Hypothalamus (tissue), 51 donors: ENCODE measurements at places on chromosomes 5 and 9.

- no peak for DNase-seq
Observed at GRCh38 chr9:15576350-15577050, 23.7 kb downstream of the CCDC171 start.

DNA sequence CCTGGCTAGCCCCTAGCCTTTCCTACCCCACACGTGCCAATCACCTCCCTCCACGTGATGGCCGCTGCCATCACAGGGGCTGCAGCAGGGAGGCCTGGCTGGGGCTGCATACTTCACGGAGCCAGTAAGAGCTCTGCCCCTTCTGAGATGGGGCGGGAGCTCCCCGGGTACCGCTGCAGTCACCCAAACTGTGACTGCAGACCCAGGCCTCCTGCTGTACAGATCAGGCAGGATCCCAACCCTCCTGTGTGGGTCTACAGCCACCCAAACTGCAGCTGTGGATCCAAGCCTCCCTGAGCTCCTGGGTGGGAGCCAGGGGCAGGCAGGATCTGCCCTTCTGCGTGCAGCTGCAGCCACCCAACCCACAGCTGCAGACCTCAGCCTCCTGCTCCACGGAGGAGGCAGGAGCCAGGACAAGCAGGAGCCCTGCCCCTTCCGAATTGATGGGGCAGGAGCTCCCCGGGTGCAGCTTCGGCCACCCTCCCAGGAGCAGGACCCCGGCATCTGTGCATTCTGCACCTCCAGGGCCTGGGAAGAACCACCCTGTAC lies 3.2 kb upstream of the BTNL9 start:
- no peak for DNase-seq

DNA sequence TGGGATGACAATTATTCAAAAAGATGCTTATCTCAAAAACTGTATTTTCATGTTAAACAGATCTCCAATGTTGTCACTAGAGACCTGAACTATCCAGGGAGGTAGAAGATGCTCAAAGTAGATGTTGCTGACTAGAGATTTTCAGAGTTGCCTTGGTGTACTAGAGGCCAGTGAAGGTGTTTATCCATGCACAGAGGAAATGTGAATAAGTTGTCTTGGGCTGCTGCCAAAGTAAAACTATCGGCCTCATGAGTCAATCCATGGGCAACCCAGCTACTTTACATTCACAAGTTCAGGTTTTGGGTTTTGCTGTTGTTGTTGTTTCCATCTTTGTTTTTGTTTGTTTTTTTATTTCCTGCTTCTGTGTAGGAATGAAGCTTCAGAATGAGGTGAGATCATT lies 141.1 kb upstream of the RANBP3L start:
- DNase-seq = no peak

GRCh38 chr9:75105841-75106240 lies 17.5 kb downstream of the OSTF1 start:
- no peak for DNase-seq

DNA sequence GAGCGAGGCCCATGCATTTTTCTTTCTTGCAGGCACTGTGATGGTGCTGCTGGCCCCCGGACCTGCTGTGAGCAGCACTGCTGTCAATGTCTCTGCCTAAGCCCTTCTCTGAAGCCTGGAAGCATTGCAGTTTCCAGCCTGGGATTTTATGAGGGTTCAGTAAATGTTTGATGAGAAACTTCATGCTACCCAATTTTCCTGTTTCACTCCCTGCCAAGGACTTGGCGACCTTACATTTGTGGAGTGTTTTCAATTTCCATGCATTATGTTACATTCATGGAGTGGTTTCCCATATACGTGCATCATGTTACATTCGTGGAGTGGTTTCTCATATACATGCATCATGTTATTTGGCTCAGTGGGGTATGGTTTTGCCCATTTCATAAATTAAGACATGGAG lies 90.7 kb upstream of the PTCH1 start:
- DNase-seq = no peak

GRCh38 chr5:170892196-170892595 lies 30.4 kb downstream of the RANBP17 start:
- DNase-seq = no peak

- DNase-seq = no peak
Observed at GRCh38 chr5:94422812-94423211, 195.6 kb downstream of the KIAA0825 start.

DNA sequence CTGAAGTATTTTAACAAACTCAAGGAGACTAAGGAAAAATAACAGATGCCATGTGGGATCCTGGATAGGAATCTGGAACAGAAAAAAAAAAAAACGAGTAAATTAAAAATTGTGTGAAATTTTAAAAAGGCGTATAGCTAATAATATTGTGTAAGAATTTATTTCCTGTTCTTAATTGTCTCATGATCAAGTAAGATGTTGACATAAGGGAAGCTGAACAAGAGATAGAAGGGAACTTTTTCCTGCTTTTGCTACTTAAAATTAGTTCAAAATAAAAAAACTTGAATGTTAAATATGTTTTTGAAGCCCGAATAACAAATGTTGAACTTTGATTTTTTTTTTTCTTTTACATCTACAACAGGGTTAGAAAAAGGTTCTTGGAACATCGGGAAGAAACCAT lies 10.5 kb downstream of the SNAPC3 start:
- DNase-seq = no peak

DNA sequence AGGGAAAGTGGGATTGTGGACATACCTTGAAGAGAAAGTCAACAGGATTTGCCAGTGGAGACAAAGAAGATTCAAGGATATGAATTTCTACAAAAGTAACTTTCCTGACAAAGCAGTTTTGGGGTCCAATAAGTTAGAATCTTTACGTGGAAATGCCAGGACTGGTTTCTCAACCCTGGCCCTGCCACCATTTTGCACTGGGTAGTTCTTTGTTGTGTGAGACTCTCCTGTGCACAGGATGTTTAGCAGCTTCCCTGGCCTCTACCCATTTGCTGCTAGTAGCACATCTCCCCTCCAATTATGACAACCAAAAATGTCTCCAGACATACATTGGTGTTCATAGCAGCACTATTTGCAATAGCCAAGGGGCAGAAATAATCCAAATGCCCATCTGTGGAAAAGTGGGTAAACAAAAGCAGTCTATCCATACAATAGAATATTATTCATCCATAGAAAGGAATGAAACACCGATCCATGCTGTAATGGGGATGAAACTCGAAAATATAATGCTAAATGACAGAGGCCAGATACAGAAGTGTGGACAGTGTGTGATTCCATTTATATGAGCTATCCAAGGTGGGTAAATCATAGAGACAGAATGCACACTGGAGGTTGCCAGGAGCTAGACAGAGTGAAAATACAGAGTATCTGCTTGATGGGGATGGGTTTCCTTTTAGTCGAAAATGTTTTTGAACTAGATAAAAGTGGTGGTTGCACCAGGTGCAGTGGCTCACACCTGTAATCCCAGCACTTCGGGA lies 91.4 kb downstream of the NSUN2 start:
- DNase-seq = no peak

- no peak for DNase-seq
Observed at GRCh38 chr9:7760014-7760415, 39.6 kb downstream of the DMAC1 start.

DNA sequence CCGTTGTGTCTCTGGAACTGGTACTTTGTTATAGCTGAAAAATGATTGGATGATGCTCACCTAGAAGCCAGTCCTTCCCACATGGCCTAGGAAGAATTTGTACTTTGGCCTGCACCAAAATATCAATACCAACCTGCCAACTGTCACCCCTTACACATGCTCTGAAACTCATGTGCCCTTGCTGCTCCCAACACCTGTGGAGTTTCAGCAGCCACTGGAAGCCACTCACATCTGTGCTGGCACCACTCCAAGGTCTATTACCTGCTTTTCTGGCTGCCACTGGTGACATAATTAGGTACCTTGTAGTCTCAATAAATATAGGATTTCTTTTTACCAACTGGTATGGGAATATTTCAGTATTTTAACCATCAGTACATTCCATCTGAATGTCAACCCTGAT lies 363.6 kb downstream of the SH3GL2 start:
- no peak for DNase-seq

- DNase-seq = no peak
Observed at GRCh38 chr9:92324889-92325268, 271 bp downstream of the NOL8 start.

GRCh38 chr9:120934281-120934680 lies 7.7 kb upstream of the TRAF1 start:
- no peak for DNase-seq

DNA sequence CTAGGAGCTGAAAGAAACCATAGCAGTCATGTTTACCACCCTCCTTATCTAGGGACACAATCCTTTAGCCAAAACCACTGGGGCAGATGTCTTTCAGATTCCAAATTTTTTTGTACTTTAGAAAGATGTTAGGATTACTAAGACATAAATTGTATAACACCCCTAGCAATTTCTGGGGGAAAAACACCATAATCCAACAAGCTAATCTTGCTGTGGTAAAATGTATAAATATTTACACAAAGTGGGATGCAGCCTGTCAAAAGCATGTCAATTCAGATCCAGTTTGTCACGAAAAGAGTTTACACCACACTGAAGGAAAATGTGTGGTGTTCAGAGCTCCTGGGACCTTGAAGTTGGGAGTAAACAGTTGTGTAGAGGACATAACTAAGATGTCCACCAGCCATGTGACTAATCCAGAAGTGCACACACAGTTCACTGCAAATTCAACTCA lies 274.3 kb downstream of the ADAMTSL1 start:
- no peak for DNase-seq

GRCh38 chr9:107577140-107577776 lies 87.7 kb upstream of the KLF4 start:
- DNase-seq = no peak

DNA sequence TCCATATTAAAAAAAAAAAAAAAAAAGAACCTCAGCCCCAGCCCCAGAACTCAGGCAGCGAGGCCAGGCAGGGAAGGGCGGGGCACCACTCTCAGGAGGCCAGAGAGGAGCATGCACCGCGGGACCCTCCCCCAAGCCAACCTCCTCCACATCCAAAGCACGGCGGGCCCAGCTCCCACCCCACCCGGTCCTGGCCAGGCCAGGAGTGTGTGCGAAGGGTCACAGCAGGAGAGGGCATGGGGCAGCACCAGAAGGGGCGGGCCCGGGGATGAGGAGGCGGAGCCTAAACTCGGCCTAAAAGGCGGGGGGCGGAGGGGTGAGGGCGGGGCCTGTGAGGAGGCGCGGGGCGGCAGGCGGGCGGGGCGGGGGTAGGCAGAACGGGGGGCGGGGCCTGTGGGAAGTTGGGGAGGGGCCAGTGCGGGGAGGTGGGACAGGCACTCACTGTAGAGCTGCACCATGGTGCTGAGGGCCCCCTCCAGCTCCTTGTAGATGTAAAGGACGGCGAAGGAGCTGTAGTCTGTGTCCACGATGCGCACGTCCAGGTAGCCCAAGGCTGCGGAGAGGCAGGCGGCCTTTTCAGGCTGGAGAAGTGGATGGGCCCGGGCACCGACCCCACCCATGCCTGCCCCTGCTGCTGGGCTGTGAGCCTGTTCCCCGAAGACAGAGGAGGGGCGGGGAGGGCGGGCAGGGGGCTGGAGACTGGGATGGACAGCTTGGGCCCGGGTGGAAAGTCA lies 1.2 kb downstream of the LCN15 start:
- DNase-seq = no peak

- DNase-seq = peak; percentile 19
Observed at GRCh38 chr5:15008476-15008875, 136.9 kb upstream of the ANKH start.

DNA sequence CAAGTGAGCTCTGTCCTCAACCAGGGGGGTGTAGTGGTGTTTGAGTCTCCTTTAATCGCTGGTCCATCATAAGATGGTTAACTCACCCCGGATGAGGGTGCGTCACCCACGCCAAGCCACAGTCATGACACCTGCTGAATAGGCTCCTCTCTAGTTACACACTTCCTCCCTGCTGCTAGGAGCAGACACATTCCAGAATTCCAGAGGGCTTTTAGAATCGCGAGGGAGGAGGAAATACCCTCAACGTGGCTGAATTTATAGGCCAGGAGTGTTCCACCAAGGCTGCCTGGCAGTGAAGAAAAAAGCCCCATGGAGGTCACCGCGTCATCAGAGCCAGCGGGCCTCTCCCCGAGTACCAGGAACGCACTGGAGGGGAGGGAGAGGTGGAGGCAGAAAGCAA lies 5.1 kb downstream of the GLRX start:
- DNase-seq = no peak

DNA sequence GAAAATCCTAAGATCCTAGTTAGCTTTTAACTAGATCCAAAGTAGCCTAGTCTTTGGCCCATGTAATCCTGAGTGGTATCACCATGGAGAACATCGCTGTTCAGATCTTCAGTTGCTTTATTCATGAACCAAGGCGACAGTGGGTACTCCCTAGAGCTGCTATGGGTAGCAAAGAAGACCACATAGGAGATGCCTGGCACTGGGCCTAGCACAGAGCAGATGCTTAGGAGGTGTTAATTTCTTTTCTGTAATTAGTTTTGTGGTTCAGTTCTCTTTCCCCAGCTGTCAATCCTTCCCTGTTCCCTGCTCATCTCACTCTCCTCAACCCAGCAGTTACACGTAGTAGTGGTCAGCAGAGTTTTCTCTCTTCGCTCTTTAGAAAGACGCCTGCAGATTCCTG lies 9.3 kb downstream of the CAST start:
- no peak for DNase-seq

DNA sequence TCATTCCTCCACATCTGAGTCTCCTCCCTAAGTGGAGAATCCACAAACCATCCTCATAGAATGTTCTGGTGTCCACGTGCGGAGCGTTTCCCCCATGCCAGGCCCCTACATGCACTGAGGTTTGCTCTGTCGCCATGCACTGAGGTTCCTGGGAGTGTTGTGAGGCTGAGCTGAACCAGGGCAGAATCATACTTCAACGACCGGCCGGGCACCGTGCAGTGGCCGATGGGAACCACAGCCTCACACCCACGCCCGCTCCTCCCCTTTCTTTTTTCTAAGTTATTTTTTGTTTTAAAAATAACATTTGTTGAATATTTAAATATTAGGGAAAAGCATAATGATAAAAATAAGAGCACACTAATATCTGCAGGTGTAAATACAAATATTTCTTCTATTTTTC lies 260.4 kb upstream of the IRX4 start:
- DNase-seq = no peak

DNA sequence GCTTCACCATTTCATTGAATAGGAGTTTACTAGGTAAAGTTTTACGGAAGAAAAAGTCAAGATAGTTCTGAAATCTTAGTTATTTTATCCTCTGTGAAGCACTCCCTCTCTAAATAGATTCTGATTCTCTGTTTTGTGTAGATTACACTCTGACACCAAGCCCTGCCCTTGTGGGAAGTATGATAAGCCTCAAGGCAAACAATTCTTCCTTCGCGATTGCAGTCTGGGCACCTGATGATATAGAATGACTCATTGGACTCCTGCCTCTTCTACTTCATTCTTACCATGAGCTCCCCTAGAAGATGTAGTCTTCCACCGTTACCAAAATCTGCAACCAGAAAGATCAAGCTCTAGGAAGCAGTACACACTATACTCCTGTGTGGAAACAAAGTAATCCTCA lies 626.9 kb upstream of the PTGER4 start:
- no peak for DNase-seq

- peak; percentile 67 for DNase-seq
Observed at GRCh38 chr5:174724484-174725260, at the start of gene MSX2. Gene MSX2 (plus strand): TSS chr5:174724582. CDS start chr5:174724660, 78 bp downstream.

GRCh38 chr5:14131855-14132503 lies 11.2 kb upstream of the TRIO start:
- DNase-seq = no peak
